RWPE1 (cell line): ENCODE measurements at places on chromosomes 3 and 15.
A peak's percentile ranks its signal among the peaks of the same experiment; 100 is the strongest.

DNA sequence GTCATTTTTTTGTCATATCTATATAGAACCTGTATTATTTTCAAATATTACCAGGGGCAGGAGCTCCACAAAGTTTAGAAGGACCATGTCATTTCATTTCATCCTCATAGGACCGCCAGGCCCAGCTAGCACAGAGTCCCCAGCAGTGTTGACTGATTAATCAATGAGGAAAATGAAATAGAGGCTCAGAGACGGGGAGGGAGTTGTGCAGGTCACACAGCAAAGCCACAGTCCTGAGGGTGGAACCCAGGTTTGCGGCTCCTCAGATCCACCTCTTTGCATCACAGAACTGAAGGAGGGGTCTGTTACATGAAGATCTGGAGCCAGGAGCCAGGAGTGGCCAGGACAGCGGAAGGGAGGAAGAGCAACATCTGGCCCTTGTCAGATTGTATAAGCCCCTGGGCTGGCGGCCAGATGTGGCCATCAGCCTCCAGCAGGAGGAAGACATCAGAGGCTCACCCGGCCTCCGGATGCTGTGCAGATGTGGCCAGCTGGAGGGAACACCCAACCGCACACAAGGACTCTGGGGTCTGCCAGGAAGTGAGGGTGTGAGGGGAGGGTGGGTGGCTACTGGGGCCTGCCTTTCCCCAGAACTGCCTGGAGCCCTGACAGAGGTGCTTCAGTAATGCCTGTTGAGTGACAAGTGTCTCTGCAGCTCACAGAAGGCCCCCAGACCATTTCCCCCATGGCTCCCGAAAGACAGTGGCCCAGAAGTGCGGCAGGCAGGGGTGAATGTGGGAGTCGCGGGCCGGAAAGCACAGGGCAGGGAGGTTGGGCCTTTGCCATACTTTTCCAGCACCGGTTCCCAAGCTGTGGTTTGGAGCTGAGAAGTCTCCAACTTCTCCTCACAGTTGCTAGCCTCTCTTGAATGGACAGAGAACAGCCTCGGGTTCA lies 21.3 kb downstream of the EFCC1 start:
- no peak for DNase-seq

GRCh38 chr3:14562121-14562890 lies 22.2 kb upstream of the GRIP2 start:
- DNase-seq = no peak

GRCh38 chr15:88649286-88649733 lies 10.5 kb downstream of the ISG20 start:
- peak; percentile 73 for DNase-seq

DNA sequence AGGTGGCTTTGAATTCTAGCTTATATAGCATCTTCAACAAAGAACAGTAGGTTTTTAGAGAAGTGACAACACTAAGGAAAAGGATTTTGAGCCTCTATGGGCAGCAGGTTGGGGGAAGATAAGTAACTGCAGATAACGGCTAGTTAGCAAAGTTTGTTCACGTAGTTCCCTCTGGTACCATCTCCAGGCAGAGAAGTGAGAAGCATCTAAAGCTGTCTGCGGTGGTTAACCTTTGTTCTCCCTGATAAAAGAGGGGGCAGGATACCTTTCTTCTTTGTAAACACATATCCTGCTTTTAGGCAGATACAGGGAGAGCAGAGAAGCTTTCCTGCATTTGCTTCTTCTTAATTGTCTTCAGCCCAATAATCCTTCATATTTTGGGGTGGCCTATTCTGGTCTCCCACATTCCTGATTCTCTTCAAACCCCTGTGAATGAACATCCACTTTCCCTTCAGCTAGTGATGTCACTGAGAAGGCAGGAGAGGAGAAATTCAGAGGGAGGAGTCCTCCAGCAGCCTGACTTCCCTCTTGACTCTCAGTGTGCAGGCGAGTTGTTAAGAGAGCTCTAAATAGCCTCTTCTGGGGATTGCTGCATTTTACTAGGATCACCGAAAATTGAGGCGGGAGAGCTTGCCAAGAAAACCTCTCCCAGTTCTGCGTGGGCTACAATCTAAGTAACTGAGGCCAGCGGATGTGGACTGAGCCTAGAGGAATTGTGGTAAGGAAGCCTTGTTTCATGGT lies 393.7 kb upstream of the C2CD4B start:
- DNase-seq = no peak

- DNase-seq = no peak
Observed at GRCh38 chr3:127984241-127984975, 67.8 kb upstream of the SEC61A1 start.

DNA sequence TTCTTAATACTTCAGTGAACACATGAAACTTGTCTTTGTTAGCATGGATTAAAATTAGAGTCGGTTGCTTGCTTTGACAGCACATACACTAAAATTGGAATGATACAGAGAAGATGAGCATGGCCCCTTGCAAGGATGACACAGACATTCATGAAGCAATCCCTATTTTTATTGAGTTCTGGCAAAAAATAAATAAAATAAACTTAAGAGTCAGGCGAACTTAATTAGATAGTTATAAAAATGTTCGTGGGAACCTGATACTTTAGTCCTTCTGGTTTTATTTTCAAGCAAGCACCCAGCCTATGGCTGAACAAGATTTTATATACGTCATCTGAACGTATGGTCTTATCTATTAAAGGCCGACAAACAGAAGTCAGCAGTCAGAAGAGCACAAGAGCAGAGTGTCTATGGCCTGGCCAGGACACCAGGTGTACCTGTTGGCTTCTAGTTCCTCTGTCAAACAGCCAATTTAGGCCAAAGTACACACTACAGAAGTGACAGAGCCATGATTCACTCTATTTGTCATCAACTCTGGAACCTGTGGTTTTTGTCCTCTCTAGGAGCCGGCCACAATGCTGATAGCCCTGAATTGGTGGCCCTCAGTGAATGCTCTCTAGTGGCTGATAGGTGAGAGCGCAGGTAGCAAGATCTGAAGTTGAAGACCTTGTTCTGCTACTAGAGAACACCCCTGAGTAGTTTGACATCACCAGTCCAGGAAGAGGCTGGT lies 64.3 kb downstream of the LEO1 start:
- peak; percentile 15 for DNase-seq

DNA sequence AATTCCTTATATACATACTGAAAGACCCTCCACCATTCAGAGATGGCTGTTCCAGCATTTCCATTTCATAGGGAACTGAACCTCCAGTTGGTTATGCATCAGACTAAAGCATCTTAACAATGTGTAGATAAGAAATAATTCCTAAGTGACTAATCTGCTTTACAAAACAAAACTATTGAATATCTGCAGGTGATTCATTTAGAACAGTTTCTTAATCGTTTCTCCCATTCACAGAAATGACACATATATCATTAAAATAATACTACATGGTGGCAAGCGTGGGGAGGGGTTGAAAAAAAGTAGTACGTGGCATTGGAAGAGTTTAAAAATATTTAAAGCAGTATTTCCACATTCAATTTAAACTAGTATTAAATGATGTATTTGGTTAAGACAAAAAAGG lies 19.5 kb downstream of the COPS2 start:
- peak; percentile 62 for DNase-seq

DNA sequence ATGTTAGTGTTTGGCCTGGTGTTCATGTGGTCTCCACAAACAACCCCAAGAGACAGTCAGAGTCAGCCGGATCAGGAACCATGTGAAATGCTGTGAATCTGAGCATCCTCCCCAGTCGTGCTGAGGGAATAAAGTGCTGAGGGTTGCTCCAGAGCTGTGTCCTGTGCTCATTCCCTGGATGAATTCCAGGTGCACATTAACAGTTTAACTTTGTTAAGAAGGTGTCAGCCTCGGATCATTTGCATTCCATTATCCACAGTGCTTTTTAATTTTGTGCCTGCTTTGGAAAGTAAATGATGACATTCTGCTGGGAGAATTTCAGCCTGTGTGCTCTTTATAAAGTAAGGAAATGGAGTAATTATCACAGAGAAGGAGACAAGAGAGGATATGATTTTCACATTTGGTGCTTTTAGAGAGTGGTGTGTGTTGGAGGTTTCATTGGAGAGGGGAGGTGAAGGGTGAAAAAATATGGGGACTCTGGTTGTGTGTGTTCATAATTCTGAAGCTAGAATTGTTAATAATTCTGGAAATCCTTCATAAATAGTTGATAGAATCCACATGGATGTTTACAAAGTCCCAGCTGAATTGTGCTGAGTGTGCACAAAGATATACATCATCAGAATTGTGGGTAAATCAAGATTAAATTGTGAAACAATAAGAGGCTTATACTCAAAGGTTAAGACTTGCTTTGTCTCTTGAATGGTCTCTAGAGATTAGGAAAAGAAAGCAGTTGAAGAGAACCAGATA lies 621.4 kb downstream of the AGBL1 start:
- no peak for DNase-seq

- DNase-seq = no peak
Observed at GRCh38 chr3:98846101-98846500, 55.4 kb downstream of the DCBLD2 start.

GRCh38 chr3:78881501-78881900 lies 886.3 kb downstream of the ROBO1 start:
- DNase-seq = no peak

- peak; percentile 87 for DNase-seq
Observed at GRCh38 chr15:39580117-39580484, 778 bp upstream of the THBS1 start.

- DNase-seq = no peak
Observed at GRCh38 chr15:73979636-73980035, 12.5 kb downstream of the STOML1 start.
